DND-41 (cell line): ENCODE measurements at places on chromosomes 12 and 14.

GRCh38 chr12:106211973-106212372 is 35.8 kb downstream of the CKAP4 start:
- no peaks in the 10 kb centered on the region for H3K36me3 ChIP-seq
- H3K4me1 ChIP-seq = no peaks in the 10 kb centered on the region
- H3K27ac ChIP-seq = no peak overlapping the region
- DNase-seq = no peak
- no peak overlapping the region for H3K4me3 ChIP-seq

DNA sequence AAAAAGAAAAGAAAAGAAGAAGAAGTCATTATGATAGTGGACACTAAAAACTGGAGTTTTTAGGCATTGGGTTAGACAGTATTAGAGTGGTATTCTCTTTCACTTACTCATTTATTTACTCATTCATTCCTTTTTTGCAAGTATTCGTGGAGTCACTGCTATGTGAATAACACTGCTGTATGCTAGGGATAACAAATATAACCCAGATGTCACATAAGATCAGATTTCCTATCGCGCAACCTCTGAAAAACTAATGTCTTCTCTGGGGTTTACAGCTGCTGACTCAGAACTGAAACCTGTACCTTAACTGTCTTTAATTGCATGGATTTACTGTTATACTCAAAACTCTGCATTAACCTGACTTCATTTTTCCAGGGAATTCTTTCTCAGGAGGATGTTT is 353.7 kb downstream of the LRIG3 start:
- DNase-seq = no peak
- H3K27me3 ChIP-seq = no peaks in the 10 kb centered on the region
- no peaks in the 10 kb centered on the region for H3K4me1 ChIP-seq
- H3K27ac ChIP-seq = no peak overlapping the region

DNA sequence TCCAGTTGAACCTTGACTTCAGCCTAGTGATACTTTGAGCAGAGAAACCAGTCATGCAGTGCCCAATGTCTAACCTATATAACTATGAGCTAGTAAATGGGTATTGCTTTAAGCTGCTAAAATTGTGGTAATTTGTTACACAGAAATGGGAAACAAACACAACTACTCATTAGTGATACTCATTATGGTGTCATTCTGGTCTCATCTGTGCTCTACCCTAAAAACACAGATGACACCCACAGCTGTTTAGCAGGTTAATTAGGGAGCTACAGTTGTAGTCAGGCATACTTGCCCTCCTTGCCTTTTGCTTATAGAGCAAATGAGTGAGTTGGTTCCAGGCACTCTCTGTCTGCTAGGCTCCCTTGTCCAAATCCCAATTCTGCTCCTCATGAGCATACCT is 50.0 kb upstream of the ATF7IP start:
- no peaks in the 10 kb centered on the region for H3K36me3 ChIP-seq
- no peaks in the 10 kb centered on the region for H3K27me3 ChIP-seq
- H3K4me1 ChIP-seq = no peaks in the 10 kb centered on the region
- no peak overlapping the region for H3K4me3 ChIP-seq

- H3K4me1 ChIP-seq = peaks cover 38% of the 10 kb centered on the region
- DNase-seq = no peak
- peak overlapping the region; percentile 29; the same call in 1 of the 2 replicates for H3K4me3 ChIP-seq
- H3K27me3 ChIP-seq = no peaks in the 10 kb centered on the region
- H3K27ac ChIP-seq = peak overlapping the region; percentile 99
These were observed 12.1 kb upstream of the SLC38A2 start for GRCh38 chr12:46384451-46385309.

DNA sequence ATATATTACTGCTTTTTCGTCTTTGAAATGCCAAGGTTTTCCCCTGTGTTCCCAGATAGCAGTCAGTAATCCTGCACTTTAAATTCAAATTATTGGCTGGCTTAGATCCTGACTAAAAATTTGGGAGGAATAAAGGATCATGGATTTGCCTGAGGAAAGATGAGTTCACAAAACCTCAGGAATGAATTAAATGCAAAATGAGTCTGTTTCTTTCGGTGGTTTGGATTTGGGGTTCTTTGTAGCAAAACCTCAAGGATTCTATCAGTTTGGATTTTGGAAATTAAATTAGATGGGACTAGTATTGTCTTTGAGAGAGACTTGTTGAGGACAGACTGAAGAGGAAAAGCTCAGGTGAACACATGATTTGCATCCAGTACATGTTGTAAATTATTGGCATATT is 36.1 kb downstream of the PPFIBP1 start:
- H3K27ac ChIP-seq = no peak overlapping the region
- H3K36me3 ChIP-seq = no peaks in the 10 kb centered on the region
- H3K4me3 ChIP-seq = no peak overlapping the region
- no peaks in the 10 kb centered on the region for H3K27me3 ChIP-seq
- peaks cover 6% of the 10 kb centered on the region for H3K4me1 ChIP-seq

GRCh38 chr12:67410667-67411067 is 141.5 kb downstream of the CAND1 start:
- no peak overlapping the region for H3K27ac ChIP-seq
- DNase-seq = no peak

GRCh38 chr12:74770552-74770951 is 232.9 kb downstream of the ATXN7L3B start:
- H3K4me1 ChIP-seq = no peaks in the 10 kb centered on the region
- no peaks in the 10 kb centered on the region for H3K27me3 ChIP-seq
- DNase-seq = no peak
- no peak overlapping the region for H3K27ac ChIP-seq

DNA sequence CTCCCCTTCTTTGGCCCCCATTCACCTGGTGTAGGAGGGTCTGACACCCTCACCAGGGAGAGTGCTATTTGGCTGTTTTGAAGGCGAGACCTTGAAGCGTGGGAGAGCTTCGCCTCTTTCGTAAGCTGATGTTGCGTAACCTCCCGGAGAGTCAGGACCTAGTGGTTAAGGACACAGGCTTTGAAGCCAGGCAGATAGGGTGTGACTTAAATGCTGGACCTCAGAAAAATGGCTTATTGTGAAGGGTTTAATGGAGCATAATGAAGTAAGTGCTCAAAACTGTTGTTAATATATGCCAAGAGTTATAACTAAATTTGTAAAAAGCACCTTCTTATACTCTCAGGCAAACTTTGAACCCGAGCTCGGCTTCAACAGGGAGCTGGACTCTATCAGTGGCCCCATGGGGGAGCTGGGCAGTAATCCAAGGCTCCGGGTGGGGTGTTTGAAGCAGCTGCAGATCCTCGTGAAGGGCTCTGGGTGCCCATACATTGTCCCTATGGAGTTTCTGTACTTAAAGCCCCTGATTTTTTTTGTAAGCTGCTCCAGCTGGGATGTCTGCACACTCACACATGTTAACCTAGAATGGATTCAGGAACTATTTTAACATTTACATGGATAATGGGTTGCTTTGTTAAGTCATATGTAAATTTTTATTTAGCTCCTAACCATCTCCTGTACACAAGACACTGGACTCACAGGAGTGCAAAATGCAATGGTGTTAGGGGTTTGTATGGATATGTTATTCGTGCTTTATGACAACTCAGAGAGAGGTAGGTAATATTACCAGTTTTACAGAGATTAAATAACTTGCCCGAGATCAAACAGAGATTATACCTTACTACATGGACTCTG is 26.0 kb downstream of the PPFIBP1 start:
- H3K27ac ChIP-seq = no peak overlapping the region
- no peak overlapping the region for H3K4me3 ChIP-seq
- DNase-seq = no peak
- no peaks in the 10 kb centered on the region for H3K27me3 ChIP-seq

GRCh38 chr12:37543131-37543965 is 773.2 kb upstream of the ALG10B start:
- H3K27ac ChIP-seq = no peak overlapping the region
- no peak for DNase-seq
- H3K4me3 ChIP-seq = no peak overlapping the region
- H3K27me3 ChIP-seq = no peaks in the 10 kb centered on the region

DNA sequence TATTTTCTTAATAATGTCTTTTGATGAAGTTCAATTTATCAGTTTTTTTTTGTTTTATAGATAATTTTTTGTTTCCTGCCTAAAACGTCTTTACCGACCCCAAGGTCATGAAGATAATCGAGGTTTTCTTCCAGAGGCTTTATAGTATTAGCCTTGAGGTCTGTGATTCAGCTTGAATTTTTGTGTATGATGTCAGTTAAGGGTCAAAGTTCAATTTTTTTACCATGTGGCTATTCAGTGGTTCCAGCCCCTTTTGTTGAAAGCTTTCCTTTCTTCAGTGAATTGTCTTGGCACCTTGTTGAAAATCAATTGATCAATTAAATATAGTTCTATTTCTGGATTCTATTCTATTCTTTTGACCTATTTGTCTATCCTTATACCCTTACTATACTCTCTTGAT is 3.2 kb upstream of the MGST1 start:
- H3K36me3 ChIP-seq = no peaks in the 10 kb centered on the region
- no peaks in the 10 kb centered on the region for H3K27me3 ChIP-seq
- no peak overlapping the region for H3K27ac ChIP-seq
- no peak for DNase-seq
- H3K4me3 ChIP-seq = no peak overlapping the region
- no peaks in the 10 kb centered on the region for H3K4me1 ChIP-seq

- H3K27ac ChIP-seq = peak overlapping the region; percentile 74
- peak overlapping the region; percentile 21; the same call in 1 of the 2 replicates for H3K4me3 ChIP-seq
- no peaks in the 10 kb centered on the region for H3K36me3 ChIP-seq
- H3K27me3 ChIP-seq = no peaks in the 10 kb centered on the region
- DNase-seq = no peak
These were observed 10.8 kb downstream of the PLA2G1B start for GRCh38 chr12:120316798-120317223.

- H3K27ac ChIP-seq = no peak overlapping the region; the same call in 1 of the 2 replicates
- peaks cover 49% of the 10 kb centered on the region for H3K36me3 ChIP-seq
- H3K4me1 ChIP-seq = peaks cover 68% of the 10 kb centered on the region
- H3K27me3 ChIP-seq = no peaks in the 10 kb centered on the region
- H3K4me3 ChIP-seq = no peak overlapping the region
These were observed 2.0 kb downstream of the SP1 start for GRCh38 chr12:53381731-53382630.

GRCh38 chr12:67471810-67472209 is 176.7 kb upstream of the DYRK2 start:
- no peaks in the 10 kb centered on the region for H3K27me3 ChIP-seq
- DNase-seq = no peak
- H3K4me3 ChIP-seq = no peak overlapping the region
- H3K27ac ChIP-seq = no peak overlapping the region

GRCh38 chr12:74490390-74491064 is 47.1 kb upstream of the ATXN7L3B start:
- H3K36me3 ChIP-seq = no peaks in the 10 kb centered on the region
- peak; percentile 11 for DNase-seq
- H3K27ac ChIP-seq = peak overlapping the region; percentile 23; the same call in 1 of the 2 replicates
- no peak overlapping the region; the same call in 1 of the 2 replicates for H3K4me3 ChIP-seq
- no peaks in the 10 kb centered on the region for H3K27me3 ChIP-seq

GRCh38 chr14:95041477-95042020 is 115.8 kb downstream of the DICER1 start:
- H3K36me3 ChIP-seq = no peaks in the 10 kb centered on the region
- no peak for DNase-seq
- H3K27me3 ChIP-seq = no peaks in the 10 kb centered on the region

- H3K4me1 ChIP-seq = peaks cover 18% of the 10 kb centered on the region
- no peak overlapping the region for H3K4me3 ChIP-seq
- no peaks in the 10 kb centered on the region for H3K27me3 ChIP-seq
- H3K27ac ChIP-seq = peak overlapping the region; percentile 64
- DNase-seq = no peak
These were observed 12.2 kb upstream of the SELPLG start for GRCh38 chr12:108645686-108646599.

- H3K4me3 ChIP-seq = no peak overlapping the region
- no peaks in the 10 kb centered on the region for H3K36me3 ChIP-seq
- H3K27ac ChIP-seq = no peak overlapping the region
- H3K27me3 ChIP-seq = no peaks in the 10 kb centered on the region
- DNase-seq = no peak
These were observed 64.9 kb upstream of the SYT1 start for GRCh38 chr12:78799649-78800048.

DNA sequence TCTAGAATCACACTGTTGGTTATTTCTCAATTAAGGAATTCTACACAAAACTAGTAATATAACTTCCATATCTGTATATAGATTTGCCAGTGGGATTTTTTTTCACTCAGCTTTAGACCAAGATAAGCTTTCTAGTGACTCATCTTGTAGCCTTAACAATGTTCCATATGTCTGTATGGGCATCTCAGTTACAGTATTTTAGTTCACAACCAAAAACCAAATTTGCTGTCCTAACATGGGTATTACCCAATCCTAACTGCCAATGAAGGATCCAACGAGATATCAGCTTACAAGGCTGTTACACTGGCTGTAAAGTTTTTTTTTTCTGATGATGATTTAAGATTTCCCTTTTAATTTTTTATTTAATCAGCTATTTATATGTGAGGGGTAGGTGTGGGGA is 31.5 kb upstream of the KRR1 start:
- no peaks in the 10 kb centered on the region for H3K4me1 ChIP-seq
- H3K27me3 ChIP-seq = no peaks in the 10 kb centered on the region
- no peak overlapping the region for H3K4me3 ChIP-seq
- no peak for DNase-seq
- H3K27ac ChIP-seq = no peak overlapping the region

DNA sequence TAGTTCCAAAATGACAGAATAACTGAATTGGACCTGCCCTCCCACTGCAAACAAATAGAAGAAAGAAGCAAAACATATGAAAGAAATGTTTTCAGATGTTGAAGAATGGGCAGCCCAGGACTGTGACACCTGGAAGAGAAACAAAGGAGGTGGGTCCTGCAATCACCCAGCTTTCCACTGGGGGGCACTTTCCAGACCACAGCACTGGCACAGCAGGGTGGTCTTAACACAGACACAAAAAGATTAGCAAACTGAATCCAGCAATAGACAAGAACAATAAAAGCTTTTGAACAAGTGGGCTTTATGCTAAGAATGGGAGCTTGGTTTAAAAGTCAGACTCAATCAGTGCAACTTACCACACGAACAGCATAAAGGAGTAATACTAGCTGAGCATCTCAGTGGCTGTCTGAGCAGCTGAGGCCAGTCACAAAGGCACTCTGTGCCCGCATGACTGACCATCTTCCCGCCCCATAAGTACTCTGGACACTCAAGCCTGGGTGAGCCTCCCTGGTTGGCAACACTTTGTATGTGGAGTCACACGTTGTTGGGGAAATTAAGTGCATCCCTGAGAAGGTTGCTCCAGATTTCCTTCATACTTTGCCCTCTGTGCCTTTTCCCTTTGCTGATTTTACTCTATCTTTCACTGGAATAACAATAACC is 27.7 kb downstream of the JKAMP start:
- H3K27ac ChIP-seq = no peak overlapping the region
- no peak overlapping the region for H3K4me3 ChIP-seq
- no peaks in the 10 kb centered on the region for H3K27me3 ChIP-seq
- no peaks in the 10 kb centered on the region for H3K4me1 ChIP-seq

DNA sequence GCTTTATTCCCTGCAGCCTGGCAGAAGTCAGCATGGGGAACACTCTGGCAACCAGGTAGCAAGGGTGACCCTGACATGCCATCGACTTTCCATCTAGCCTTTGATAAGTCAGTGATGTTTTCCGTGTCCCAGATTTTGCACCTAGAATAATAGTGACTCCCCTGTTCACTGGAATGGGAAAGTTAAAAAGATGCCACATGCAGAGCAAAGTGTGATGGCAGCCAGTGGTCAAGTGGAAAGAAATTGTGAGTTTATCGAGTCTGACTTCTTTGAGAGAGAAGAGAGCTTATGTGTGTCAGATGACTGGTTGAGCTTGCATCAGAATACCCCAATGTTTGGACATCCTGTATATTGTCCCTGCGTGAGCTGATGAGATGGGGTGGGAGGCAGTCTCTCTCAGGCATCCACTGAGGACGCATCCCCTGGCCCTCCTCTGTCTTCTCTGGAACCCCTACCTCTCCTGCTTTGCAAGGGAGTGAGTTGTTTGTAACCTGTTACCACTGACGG is 148.5 kb downstream of the GCH1 start:
- H3K36me3 ChIP-seq = no peaks in the 10 kb centered on the region
- peaks cover 18% of the 10 kb centered on the region for H3K27me3 ChIP-seq
- H3K4me1 ChIP-seq = no peaks in the 10 kb centered on the region
- H3K4me3 ChIP-seq = no peak overlapping the region
